ENCODE measurements at places on chromosomes 2 and 18.

- DNase-seq: no peak
These were observed 25.9 kb downstream of the PSTPIP2 start for GRCh38 chr18:46046126-46046525.

DNA sequence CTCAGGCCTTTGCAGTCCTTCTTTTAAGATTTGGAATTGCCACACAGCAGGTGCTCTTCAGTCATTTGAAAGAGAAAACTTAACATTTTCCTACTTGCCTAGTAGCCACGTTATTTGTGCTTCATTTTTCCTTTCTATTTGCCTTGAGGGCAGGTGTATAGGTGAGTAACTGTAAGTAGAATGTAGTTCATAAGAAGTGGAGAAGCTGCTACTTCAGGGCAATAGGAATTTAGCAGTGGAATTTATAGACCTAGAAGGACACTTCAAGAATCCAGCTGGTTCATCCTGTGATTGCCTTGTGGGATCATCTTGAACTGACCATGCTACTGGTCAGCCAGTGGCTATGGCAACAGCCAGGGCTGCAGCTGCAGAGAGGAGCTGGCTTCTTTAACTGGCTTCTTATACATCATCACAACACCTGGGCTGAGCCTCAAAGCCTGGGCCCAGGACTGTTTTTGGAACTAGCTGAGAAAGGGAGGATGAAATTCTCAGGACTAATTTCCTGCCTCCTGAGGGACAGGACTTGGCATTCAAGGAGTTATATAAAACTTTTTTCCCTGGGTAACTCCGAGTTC, 5.1 kb upstream of the LANCL1 start:
- no peak for DNase-seq

GRCh38 chr18:76927223-76927725, 104.9 kb downstream of the ZNF236 start:
- DNase-seq: no peak

- DNase-seq: no peak
These were observed 211.6 kb upstream of the TNP1 start for GRCh38 chr2:217071416-217071815.

DNA sequence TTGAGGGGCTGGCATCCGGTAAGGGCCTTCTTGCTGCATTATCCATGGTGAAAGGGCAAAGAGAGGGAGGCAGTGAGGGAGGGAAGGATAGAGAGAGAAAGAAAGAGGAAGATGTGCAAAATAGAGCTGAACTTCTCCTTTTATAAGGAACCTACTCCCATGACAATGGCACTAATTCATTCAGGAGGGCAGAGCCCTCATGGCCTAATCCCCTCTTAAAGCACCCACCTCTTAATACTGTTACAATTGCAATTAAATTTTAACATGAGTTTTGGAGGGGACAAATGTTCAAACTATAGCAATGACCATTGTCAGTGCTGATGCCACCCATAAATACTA, 60.2 kb downstream of the CXCR4 start:
- DNase-seq: no peak

DNA sequence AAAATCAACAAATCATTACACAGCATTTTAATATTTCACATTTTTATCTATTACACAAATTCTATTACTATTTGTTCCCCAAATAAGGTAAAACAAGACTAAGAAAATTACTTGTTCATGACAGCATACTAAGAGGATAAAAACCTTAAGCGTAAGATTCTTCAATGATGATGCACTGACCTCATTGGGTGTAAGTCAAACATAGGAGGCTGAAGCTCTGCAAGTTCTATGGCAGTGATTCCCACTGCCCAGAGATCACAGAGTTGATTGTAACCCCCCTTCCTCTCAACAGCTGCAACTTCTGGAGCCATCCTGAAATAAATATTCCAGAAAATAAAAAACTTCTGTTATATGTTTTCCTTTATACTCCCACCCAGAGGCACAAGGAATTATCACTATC, 82.2 kb upstream of the CDKL4 start:
- DNase-seq: no peak

DNA sequence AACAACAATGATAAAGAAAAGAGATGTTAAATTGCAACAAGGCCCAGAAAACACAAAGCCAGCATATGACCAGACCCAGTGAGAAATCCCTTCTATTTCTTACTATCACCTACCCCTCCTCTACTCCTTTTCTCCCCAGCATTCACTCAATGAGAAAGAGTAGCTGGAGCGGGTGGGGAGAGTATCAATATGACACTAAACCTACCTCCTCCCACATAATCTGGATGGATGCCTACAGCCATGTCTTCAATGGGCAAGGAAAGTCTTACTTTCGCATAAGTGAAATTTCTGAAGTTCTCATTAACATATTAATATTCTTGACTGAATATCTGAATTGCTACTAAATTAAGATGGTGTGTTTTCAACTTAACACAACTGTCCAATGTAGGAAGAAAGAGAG, 78.2 kb downstream of the AFF3 start:
- no peak for DNase-seq

DNA sequence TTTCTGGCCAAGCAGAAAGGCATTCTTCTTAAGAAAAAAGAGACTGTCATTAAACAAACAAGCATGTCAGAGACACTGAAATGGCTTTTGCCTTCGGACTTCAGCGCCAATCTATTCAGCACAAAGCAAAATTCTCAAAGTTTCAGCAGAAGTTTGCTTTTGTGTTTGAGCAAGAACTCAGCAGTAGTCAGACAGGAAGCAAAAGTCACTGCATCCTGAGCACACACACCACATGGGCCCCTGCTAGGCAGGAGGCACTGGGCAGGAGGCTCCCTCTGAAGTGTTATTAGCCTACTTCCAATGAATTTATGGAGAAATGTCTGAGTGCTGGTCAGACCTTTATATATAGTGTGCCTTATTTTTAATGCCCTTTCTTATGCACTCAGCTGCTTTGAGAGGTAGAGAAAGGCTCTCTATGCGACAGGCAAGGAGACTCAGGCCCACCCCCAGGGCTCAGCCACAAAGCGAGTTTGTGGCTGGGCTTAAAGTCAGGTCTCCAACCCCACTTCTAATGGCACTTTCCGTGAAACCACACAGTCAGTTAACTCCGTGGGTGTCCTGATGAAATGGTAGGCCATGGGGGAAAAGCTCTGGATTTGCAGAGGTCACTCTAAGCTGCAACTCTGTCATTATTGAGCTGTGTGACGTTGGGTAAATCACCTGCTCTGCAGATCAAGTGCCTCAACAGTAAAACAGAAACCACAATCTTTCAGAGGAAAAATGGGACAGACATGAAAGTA, 161.0 kb upstream of the TMEM200C start:
- no peak for DNase-seq

DNA sequence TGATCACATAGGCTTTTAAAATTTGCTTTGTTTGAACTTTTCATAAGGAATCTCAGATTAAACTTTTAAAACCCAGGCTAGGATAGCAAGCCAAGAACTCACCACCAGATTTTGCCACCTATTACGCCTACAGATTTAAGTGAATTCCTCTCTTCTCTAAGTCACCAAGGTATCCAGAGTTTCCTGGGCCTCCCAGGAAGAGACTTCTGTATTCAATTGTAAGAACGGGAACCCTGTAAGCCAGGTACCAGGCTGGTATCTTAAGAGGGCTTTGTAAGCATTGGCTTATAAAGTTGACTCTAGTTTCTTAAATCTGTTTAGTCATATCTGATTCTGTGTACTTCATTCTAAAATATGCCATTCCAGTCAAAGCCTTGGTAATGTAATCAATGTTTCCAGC, 285.1 kb downstream of the MBD5 start:
- DNase-seq: no peak

DNA sequence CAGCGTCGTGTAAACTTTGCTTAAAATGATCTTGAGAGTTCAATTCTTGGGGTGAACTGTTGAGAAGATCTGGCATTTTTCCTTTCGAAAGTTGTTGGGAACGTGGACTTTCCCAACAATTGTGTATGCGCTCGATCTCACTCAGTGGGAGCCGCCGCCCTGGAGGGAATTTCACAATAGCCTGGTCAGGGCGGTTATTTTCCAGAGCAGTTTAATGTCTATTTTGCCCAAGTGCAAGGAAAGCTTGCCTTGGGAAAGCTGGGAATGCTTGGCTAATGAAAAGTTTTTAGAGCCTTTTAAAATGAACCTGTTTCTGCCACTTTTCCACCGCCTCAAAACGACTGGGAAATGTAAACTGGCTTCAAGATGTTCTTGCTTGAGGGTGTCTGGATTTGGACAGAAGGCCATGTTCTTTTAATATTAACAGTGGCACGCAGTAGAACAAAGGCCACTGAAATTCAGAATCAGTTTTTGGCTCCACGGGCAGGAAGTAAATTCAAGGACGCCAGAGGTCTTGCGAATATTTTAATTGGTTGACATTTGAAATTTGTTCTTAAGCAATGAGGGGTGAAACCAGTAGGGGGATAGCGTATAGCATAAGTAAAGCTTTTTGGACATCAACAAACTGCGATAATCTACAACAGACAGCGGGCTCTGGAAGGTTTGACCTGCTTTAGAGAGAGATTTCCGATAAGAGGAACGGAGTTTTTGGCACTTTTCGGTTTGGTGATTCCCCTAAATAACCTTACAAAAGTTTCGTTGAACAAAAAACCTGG, 1.2 kb downstream of the CFLAR start:
- DNase-seq: peak; percentile 45

GRCh38 chr2:189152483-189152882, 27.1 kb downstream of the COL5A2 start:
- DNase-seq: no peak

DNA sequence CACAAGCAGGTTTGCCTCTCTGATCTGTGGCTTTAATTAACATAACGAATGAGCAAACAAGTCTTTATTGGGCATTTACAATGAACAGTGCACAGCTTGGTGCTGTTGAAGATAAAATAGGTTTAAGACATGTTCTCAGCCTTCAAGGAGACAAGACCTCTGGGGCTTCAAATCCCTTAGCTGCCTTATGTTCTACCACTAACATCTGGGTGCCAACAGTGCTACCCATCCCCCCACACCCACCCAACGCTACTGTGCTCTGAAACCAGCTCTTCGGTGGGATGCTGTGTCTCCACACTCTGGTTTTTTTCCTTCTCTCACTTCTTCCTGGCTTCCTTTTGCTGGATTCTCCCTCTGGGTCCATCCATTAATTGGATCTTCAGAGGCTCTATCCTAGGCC, 14.1 kb upstream of the B3GNT2 start:
- DNase-seq: no peak

DNA sequence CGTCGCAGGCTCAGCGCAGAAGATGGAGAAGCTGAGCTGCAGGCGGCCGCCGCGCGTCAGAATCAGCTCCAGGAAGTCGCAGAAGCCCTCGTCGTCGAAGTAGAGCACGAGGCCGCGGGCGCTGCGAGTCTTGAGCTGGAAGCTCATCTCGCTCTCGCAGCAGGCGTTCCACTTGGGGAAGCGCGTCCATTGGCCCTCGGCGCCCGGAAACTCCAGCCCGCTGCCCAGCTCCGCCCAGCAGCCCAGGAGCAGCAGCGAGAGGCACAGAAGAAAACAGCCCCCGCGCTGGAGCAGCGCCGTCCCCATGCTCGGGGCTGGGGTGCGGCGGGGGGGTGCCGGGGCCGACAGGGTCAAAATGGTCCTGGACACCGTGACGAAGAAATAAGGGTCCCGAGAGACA, 4.0 kb downstream of the NRXN1 start:
- no peak for DNase-seq

DNA sequence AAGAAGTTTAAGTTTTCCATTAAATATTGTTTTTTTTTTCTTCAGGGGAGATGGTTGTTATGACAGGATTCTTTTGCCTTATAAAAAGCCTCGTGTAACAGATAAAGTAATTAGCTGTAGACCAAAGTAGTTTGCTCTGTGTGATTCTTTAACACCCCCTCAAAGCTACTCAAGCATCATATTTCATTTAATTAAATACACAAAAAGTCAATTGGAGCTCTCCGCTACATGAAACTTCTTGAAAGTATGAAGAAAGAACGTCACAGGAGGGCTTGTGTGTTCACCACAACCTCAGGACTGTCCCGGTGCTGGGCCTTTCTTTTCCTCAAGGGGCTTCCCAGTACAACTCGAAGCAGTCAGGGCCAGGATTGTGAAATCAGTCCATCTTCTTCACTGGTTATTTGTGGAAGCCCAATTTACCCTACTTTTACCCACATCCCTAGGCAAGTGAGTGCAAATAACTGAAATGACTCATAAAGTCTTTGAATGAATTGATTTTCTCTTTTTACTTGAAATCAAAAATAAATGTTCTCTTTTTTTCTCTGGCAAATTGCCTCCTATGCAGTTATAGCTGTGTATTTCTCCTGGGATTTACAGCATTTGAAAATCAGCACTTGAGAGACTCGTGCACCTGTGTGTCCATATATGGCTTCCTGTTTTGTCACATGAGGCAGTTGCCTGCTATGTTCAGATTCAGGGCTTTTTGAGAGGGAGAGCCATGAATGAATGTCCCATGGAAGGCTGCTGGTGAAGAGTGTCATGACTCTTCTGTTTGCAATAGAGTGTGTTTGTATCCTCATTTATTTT, 48.6 kb downstream of the LINC00305 start:
- no peak for DNase-seq

GRCh38 chr2:20931346-20931745, 108.4 kb upstream of the LDAH start:
- no peak for DNase-seq

DNA sequence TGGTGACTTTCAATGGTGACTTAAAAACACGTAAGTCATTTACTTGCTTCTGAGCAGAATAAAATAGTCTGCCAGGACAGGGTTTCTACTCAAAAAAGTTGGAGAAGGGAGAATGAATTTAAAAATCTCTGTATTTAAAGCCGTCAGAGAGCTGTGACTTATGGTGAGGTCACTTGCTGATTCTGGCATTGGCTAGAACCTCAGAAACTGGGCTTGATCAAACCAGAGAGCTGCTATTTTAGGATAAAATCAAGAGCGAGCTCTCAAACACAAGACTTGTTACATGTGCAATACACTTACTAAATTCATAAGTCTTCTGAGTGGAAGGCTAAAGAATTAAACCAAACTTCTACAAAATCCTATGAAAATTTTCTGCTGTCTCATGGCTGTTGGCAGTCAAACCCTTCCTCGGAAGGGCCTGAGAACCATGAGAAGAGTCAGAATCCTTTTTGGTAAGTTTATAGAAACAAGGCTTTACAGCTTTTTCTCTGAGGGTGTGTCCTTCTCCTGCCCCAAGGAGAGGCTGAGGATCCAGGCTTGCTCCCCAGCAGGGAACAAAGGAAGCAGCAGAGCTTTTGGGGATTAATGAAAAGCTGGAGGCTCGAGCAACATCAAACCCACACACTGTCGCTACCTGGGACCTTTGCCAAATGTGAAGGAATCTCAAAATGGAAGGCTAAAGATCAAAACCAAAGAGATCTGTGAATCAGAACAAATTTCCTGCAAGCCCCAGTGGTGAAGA, 816.4 kb downstream of the SOCS6 start:
- DNase-seq: no peak

DNA sequence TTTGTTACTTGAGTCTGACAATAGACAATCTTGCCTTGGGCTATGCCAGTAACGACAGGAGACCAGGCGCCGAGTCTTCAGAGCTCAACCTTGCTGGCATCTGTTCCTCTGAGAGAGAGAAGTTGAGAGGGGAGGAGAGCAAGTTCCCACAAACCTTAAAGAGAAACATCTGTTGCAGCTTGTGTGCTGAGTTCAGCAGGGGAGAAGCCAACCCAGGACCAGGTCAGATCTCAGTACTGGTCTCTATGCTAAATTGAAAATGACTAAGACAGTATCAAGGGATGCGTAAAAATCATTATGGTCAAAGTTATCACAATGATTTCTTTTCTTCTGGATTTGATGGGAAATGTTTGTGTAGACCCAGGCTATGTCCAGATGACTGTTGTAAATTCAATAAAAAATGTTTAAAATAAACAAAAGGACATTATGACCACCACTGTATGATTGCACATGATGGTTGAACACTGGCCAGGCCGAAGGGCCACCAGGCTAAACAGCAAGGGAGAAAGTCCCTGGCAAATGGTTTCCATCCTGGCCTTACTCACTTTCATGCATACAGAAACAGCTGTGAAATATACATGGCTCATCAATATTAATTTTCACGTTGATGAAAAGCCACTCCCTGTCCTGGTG, 100.3 kb upstream of the PMAIP1 start:
- DNase-seq: no peak
